NCI-H526 treated with DMSO at 0.1 percent for 48 hours (cell line): ENCODE measurements at places on chromosomes 6 and 20.

DNA sequence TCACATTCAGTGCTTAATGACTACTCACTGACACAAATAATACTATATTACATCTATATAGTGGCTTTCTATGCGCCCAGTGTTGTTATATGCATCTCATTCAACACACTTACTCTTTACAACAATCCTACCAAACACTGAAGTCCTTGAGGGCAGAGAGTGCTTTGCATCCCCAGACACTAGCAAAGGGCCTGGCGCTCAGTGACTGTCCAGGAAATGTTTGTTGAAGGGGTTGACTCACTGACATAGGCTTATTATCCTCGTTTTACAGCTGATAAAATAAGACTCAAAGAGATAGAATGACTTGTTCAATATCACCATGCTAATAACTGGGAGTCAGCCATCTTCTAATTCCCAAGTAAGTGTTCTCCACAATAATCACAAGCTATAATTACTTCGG lies 163.3 kb downstream of the ARHGAP18 start:
- DNase-seq, result no peak

DNA sequence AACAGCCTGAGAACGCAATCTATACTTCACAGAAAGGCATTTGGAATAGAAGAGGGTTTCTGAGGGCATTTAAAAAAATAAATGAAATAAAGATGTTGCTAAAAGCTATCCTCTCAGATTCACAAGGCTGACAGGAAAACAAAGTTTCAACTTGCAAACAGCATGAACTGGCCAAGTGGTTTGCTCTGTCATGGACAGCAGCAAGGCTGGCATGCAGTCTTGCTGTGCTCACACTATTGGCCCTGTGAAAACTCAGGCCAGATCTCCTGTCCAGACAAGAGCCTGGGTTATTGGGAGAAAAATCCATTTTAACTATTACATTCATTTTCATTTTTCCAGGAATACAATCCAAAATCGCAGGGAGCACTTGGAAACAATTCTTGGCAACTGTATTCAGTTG lies 506.2 kb upstream of the SLC35B3 start:
- DNase-seq, result no peak

DNA sequence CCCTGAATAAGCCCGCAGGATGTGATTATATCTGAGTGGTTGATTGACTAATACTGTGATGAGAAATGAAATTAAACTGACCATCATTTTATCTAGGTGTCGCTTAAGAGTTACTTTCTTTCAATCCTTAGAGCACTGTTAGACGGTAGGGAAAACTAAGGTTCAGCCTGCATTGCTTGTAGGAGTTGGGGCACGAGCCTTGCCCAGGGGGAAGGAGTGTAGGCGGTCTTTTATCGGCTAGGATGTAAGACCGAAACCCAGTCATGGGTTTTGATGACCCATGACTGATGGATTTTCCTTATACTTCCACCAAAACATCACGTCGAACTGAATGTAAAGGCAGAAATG lies 392 bp upstream of the TASP1 start:
- no peak for DNase-seq

- no peak for DNase-seq
These were observed 12.7 kb downstream of the ZKSCAN8 start for GRCh38 chr6:28154357-28154756.

DNA sequence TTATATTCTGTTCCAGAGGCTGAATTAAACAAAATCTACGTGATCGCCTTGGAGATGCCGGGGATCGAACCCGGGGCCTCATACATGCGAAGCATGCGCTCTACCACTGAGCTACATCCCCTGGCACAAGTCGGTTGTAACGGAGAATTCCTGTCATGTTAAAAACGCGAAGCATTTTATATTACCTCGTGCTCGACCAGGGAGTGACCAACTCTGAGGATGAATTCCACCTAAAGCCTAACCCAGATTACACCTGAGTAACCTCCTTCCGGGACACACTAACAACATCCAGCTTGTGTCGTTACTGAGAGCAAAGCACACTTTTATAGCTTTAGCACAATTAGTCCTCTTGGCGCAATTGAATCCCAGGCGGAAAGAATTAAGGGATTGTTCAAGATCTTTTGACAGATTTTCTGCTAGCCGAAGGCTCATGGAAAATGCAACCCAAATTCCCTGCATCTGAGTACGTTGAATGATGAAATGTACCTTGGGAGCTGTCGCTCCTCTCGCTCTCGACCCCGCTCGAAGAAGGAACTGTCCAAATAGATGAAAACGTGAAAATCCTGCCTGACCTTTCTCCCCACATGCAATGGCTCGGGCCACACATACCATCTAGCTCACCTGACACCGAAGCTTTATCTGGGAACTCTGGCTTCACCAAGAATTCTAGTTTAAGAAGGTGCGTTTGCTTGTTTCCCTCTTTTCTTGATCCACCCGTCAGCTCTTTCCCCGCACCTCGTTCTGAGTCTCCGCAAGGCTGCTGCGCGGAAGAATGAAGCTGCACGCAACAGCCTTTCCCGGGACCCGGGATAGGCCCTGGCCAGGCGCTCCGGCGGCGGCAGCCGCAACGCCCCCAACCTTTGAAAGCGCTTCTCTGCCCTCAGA lies 148.3 kb downstream of the GPX5 start:
- peak; percentile 40 for DNase-seq

- DNase-seq, result no peak
These were observed 705.7 kb upstream of the SLC35B3 start for GRCh38 chr6:9140951-9141460.

- DNase-seq, result no peak
These were observed 11.2 kb downstream of the KCNQ2 start for GRCh38 chr20:63461104-63461763.

GRCh38 chr20:13638162-13638495 lies 603 bp downstream of the TASP1 start:
- DNase-seq, result peak; percentile 42

GRCh38 chr6:131223416-131223815 lies 88.1 kb downstream of the AKAP7 start:
- no peak for DNase-seq

- DNase-seq, result peak; percentile 44
These were observed 455.0 kb upstream of the GJE1 start for GRCh38 chr6:141677598-141678211.

- DNase-seq, result no peak
These were observed 13.5 kb upstream of the ENPP4 start for GRCh38 chr6:46116289-46116688.

- no peak for DNase-seq
These were observed 28.2 kb upstream of the CNKSR3 start for GRCh38 chr6:154538640-154539191.

DNA sequence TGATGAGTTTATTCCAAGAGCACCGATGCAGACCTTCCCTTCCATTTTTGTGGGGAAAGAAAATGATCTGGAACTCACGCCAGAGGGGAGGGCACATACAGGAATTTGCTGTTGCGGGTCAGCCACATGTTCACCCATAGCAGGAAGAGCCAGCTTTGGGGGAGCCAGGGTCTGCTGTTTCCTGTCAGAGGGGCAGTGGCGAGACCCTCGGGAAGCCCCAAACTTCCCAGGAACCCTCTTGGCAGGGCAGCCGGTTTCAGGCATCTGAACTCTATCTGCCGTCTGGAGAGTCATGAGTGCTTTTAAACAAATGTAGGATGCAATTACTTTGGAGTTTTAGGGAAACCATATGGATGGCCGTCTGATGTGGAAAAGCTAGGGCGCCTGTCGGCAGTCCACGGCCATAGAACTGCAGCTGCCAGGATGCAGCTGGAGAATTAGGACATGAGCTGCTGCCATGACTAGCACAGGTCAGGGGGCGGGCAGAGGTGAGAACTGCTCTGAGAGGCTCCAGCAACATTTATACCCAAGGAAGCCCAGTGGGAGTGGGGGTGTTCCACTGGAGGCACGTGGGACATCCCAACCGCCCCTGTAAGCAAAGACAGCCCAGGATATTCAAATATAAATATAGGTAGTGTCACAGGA lies 14.8 kb upstream of the SERPINB9 start:
- no peak for DNase-seq

DNA sequence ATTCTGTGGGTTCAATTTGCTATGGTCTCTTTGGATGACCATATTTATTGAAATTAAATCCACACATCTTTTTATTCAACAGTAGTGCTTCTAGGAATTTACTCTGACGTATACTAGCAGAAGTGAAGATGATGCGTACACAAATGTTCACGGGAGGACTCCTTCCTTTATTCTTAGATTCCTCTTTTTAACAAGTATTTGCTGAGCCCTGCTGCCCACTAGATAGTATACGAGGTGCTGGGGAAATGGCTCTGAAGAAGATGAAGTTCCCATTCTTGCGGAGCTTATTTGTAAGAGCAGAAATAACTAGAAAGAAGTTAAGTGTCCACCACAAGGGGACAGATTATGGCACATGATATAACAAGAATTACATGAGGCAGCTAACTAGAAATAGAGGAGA lies 145.2 kb downstream of the DOK5 start:
- DNase-seq, result no peak

GRCh38 chr6:53192682-53193188 lies 44.1 kb upstream of the GCM1 start:
- peak; percentile 42 for DNase-seq

- no peak for DNase-seq
These were observed 190.0 kb downstream of the UBE3D start for GRCh38 chr6:82875573-82876185.

- no peak for DNase-seq
These were observed 156.1 kb downstream of the COL21A1 start for GRCh38 chr6:56091159-56091869.

- DNase-seq, result no peak
These were observed 29.5 kb upstream of the SALL4 start for GRCh38 chr20:51831866-51832265.

GRCh38 chr6:159117046-159117445 lies 52.2 kb upstream of the FNDC1 start:
- no peak for DNase-seq

- DNase-seq, result no peak
These were observed 14.9 kb downstream of the CST3 start for GRCh38 chr20:23622839-23623343.

GRCh38 chr6:136657666-136658065 lies 107.4 kb upstream of the MAP7 start:
- no peak for DNase-seq

DNA sequence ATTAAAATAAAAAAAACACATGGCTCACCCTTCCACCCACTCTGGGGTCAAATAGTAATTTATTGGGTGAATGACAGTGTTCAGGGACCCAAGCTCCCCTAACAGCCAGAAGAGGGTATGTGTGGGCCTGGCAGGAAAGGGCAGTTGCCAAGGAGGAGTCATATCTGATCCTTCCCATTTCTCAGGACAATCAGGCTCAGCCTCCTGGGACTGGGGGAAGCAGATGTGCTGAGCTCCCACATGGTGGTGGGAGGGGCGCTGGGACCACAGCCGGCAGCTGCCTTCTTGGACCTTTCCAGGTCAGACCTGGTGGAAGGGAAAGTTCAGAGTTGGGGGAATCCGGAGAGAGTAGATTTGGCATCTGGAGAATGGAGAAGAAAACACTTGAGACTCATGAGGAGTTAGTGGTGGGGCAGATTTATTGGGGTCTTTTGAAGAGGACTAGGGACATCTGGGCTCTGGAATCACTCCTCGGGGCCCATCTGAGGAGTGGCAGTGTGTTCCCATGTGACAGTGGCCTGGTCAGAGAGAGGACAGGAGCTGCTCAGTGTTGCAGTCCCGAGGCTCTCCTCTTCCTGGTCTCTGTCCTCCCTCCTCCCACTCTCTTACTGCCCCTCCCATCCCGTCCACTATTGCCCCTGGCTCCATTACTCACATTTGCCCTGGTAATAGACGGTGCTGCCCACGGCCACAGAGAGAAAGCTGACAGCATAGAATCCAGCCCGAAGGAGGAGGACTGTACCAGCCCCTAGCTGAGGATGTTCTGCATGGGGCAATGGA lies 3.0 kb downstream of the LST1 start:
- no peak for DNase-seq

GRCh38 chr6:4665489-4666417 lies 110.5 kb upstream of the CDYL start:
- no peak for DNase-seq

- no peak for DNase-seq
These were observed 19.1 kb upstream of the TSHZ2 start for GRCh38 chr20:52953020-52953419.

DNA sequence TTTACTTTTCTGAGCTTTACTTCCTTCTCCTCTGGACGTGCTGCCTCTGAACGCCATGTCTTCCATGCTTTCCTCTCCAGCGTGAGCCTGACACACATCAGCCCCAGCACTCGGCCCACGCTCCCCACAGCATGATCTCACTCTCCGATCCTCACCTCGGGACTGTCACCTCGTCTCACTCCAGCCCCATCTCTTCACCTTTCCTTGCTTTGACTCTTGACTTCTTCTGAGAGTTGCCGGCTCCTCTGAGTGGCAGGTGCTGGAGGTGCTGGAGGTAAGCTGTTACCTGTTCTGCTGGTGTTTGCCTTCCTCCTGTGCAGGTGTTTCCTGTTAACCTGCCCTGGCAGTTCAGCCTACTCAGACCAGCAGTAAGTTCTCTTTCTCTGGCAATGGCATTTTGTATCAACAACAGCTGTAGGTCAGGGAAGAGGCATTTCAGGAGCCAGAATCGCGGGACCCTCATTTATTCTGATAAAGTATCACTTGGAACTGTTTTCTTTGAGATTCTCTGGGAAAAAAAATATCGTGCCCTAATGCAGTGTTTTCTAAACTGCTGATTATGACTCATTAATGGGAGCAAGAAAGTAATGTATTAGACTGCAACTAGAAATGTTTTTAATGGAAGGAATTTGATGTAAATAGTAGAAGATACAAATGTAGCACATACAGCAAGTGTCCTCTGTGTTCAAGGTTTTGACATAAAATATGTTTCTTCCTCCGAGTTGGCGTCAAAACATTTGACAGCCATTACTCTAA lies 106.5 kb downstream of the ARID1B start:
- DNase-seq, result peak; percentile 21

GRCh38 chr6:142746524-142746923 lies 198.5 kb downstream of the HIVEP2 start:
- no peak for DNase-seq

DNA sequence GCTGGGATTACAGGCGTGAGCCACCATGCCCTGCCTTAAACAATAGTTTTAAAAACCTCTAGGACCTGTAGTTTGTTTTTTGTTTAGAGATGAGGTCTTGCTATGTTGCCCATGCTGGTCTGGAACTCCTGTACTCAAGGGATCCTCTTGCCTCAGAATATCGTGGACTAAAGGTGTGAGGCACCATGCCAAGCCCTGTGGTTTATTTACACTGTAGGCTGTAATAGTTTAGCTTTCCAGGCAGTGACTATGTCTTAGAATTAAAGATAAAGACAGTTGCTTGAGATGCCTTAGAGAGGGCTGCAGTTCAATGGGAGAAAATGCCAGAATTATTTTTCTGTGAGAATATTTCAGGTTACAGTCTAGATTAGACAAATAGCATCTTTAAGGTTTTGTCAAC lies 72.9 kb downstream of the SGK1 start:
- no peak for DNase-seq

- DNase-seq, result no peak
These were observed 19.2 kb upstream of the LMBRD1 start for GRCh38 chr6:69816026-69816425.

GRCh38 chr6:143096403-143096802 lies 35.7 kb downstream of the AIG1 start:
- no peak for DNase-seq

- peak; percentile 8 for DNase-seq
These were observed 45.3 kb upstream of the SMIM8 start for GRCh38 chr6:87277123-87277522.

- DNase-seq, result peak; percentile 94
These were observed at the start of gene GCLC for GRCh38 chr6:53544470-53545308. Gene GCLC (minus strand): TSS chr6:53545101. CDS start chr6:53544645, 456 bp downstream.
